ENCODE measurements at places on chromosomes 12 and 14. TPM values are rescaled to one million over a fixed set of nuclear protein-coding genes. Genes with fewer than 3 reads are reported as not detected.

The TTC5 gene
- total RNA-seq, result 16.0 TPM

The NDUFA9 gene
- total RNA-seq, result 112 TPM

The PLEKHA5 gene
- 21.1 TPM for total RNA-seq

DNA sequence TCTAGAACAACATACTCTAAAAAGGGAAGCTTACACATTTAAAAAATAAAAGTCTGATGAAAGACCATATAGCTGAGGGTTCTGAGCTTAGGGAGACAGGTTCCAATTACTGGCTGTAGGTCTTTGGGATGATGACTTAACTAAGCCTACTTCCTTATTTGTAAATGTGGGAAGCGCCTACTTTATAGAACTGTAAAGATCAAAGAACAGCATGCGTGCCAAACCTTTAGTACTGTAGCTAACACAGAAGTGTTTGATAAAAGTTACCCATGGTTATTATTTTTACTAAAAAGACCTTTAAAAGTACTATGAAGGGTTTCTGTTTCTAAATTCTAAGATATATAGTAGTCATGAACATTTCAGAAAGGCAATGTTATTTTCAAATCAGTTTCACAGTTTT, 35.7 kb downstream of the STK38L start:
- no peak overlapping the region for H3K27ac ChIP-seq
- DNase-seq, result no peak
- H3K4me3 ChIP-seq, result no peak overlapping the region
- no peaks in the 10 kb centered on the region for H3K4me1 ChIP-seq
- H3K36me3 ChIP-seq, result no peaks in the 10 kb centered on the region

DNA sequence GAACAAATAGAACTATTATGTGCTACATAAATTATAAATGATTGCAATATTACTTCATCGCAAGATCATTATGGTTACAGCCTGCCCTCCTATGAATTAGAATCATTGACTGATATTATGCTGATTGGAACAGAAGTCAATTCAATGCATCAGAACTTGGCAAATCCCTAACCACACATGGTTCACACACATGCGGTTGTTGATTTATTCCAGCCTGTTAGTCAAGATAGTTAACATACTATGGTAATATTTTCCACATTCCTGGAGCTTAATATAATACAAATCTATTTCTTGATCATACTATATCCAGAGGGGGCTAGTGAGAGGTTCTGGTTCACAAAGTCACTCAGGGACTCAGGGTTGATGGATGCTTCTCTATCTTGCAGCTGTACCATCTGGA, 9.7 kb upstream of the CACNA1C start:
- H3K4me1 ChIP-seq, result no peaks in the 10 kb centered on the region
- no peak for DNase-seq
- peaks cover 21% of the 10 kb centered on the region for H3K27me3 ChIP-seq
- H3K36me3 ChIP-seq, result no peaks in the 10 kb centered on the region
